Chondrocyte (in vitro differentiated cells): ENCODE measurements at places on chromosomes 5 and 9. TPM values are rescaled to one million over a fixed set of nuclear protein-coding genes. Genes with fewer than 3 reads are reported as not detected.
A peak's percentile ranks its signal among the peaks of the same experiment; 100 is the strongest.

DNA sequence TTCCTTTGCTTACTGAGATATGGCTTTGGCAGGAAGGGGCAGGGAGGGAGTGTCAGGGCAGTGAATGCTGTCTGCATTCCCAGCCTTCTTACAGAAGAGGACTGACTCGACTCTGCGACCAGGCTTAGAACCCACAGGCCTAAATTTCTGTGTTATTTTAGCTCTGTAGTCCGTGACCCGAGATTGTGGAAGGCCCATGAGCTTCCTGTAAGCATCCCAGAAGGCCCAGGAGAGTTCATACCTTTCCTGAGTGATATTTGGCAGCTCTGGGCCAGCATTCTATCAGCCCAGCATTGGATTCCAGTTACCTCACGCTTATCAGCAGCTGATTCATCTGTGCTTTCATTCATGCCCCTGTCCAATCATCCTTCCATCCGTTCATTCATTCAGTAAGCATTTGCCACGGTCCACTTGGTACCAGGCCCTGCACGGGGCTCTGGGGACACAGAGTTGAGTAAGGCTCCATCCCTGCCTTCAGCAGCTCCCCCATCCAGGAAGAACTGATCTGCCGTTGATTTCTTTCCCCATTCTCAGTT is 28.2 kb upstream of the RPL26L1 start:
- DNase-seq, result no peak

DNA sequence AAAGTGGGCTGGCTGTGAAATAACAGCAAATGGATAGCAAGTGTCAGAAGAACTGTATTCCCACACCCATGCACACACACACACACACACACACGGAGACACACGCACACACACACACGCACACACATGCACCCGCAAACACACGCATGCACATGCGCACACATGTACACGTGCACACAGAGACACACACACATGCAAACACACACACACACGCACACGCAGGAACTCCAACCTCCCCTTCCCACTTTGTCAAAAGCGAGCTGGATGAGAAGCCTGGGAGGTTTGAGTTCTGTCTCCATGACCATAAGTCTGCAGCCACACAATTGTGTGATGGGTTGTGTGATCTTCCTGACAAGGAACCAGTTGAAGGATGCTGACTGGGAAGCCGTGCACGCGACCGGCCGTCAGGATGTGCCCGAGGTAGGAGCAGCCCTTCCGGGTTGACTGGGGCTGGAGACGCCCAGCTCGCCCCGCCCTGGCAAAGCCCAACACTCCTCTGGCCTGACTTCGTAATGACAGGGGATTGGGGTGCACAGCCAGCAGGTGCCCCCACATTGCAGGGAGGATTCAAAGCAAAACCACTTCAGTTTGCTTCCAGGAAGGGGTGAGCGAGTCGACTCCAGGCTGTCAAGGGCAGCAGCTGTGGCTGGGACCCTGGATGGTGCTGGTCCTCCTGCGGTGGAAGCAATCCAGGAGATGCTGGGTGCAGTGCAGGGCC is 29.3 kb upstream of the NKD2 start:
- DNase-seq, result no peak

DNA sequence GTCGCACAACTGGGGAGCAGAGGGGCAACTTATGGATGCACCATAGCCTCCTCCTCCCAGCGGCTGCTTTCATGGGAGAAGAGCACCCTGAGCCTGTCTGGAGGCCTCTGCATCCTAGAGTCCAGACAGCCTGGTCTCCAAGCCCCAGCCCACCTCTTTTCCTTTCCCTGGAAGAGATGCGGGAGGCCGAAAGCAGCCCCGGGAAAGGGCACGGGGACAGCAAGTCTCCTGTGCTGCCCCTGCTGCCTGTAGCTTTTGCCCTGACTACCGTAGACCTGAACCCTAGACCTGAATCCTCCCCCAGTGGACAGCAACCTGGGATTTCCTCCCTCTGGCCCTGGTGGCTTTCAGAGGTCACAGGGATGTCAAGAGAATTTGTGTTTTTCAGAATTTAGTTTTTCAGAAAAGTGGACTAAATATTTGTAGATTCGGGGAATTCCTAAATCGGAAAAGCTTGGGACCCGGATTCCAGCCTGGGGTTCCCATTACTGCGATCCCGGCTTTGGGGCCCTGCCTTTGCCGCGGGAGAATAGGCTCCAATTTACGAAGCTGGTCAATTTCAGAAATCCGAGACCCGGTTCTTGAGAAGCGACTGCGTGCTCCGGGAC is 4.3 kb upstream of the PITX1 start:
- peak; percentile 66 for DNase-seq

DNA sequence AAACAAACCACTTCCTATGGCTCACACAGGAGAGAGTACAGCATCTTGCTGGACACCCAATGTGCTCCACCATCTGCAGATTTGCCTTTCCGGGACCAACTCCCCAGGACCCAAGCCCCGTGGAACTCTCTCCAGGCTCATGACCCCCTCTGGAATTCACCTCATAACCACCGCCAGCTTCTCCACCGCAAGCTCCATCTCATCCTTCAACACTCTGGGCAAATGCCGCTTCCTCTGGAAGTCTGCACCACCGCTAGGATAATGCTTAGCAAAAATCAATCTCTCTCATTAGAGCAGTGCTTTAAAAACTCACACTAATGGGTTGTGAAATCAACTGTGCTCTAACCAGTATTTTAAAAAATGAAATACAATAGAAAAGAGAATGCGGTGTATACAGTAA is 150.0 kb downstream of the COL23A1 start:
- DNase-seq, result no peak

GRCh38 chr5:78339617-78340436 is 20.6 kb upstream of the SCAMP1 start:
- no peak for DNase-seq

- DNase-seq, result no peak
Measured at GRCh38 chr5:37071901-37072581, 177.1 kb downstream of the CPLANE1 start.

GRCh38 chr5:38780945-38781344 is 64.9 kb upstream of the OSMR start:
- DNase-seq, result no peak

- DNase-seq, result no peak
Measured at GRCh38 chr5:147573211-147573610, 63.3 kb upstream of the DPYSL3 start.

DNA sequence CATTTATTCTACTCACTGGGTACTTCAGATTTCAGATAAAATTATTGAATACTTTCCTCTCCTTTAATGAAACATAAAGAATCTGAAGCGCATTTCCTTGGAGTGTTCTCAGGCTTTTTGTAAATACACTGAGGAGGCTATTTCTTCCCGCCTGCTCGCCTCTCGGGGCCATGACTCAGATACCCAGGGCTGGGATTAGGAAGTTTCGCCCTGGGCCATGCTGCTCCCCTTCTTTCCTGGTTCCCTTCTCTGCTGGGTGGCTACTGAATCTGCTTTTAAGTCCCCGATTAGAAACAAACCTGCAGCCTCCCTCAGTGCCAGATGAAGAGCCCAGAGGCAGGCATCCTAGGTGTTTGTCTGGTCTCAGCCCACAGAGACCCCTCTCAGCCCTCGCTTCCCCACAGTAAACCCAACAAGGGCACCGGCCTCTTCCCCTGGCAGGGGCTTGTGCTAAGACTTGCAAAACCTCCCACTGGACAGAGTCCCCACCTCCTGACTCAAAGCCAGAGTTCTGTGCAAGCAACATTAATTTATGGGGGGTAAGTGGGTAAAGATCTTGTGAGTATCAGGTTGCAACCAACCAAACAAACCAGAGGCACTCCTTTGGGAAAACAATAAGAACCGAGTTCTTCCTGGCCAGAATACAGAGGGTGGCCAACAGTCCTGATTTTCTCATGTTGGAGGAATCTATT is 30.7 kb upstream of the IRX1 start:
- DNase-seq, result no peak

- DNase-seq, result no peak
Measured at GRCh38 chr5:97726106-97726505, 543.1 kb upstream of the RIOK2 start.

GRCh38 chr9:79131246-79131774 is 440.5 kb upstream of the TLE4 start:
- DNase-seq, result no peak

GRCh38 chr5:104739503-104739902 is 1176.9 kb upstream of the NUDT12 start:
- DNase-seq, result no peak

DNA sequence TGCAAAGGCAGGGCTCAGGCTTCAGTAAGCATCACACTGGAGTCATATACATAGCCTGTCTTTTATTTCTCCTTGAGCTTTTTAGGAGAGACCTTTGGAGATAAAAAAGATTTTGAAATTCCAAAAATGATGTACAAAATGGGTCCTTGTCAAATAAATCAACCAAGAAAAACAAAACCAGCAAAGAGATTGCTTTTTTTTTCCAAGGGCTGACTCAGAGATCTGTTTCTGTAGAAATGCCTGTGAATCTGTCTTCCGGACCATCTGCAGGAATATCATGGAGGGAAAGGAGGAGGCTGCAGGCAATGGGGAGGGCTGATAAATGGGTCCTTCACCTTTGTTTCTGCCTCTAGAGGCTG is 77.4 kb downstream of the SLIT3 start:
- DNase-seq, result no peak

DNA sequence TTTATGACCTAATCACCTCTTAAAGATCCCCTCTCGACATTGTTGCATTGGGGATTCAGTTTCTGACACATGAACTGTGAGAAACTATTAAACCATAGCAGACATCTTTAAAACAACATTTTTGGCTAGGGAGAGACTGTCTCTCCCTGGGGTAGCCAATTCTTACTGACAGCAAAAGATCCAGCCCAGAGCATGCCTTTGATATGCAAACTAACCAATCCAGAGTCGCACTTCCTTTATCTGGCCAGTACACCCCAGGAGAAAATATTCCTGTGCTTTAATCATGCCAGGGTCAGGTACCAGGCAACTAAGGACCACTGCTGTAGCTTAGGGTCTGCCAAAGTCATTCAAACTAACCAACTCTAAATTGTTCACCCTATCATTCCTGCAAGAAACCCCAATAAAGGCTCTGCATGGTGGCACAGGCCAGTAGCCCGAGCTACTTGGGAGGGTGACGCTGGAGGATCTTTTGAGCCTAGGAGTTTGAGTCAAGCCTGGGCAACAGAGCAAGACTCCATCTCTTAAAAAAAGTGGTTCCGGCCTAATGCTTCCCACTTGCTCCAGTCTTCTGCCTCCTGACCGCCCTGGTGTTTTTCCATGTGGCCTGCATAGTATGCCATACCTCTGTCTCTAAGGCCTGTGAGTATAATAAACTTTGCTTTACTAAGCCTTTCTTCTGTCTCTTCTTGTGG is 62.3 kb upstream of the DAPK1 start:
- no peak for DNase-seq

GRCh38 chr9:90307167-90307833 is 335.3 kb downstream of the DIRAS2 start:
- DNase-seq, result no peak

DNA sequence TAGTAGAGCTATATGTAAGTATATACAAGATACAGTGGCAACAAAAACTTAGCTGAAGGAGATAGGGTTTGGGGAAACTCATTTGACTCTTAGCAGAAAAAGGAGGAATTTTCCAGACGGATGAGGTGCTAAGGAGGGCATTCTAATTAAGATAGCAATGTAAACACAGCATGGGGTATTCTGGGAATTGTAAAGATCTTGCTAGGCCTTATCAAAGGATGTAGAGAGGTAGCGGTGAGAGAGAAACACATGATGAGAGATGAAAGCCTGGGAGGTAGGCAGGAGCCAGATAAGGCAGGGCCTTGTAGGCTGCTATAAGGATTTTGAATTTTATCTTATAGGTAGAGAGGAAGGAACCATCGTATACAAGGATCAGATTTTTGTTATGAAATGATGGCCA is 106.6 kb upstream of the KCNN2 start:
- DNase-seq, result no peak

- DNase-seq, result no peak
Measured at GRCh38 chr9:82923092-82923911, 139.6 kb downstream of the RASEF start.

- DNase-seq, result no peak
Measured at GRCh38 chr5:14212838-14213237, 69.7 kb downstream of the TRIO start.

DNA sequence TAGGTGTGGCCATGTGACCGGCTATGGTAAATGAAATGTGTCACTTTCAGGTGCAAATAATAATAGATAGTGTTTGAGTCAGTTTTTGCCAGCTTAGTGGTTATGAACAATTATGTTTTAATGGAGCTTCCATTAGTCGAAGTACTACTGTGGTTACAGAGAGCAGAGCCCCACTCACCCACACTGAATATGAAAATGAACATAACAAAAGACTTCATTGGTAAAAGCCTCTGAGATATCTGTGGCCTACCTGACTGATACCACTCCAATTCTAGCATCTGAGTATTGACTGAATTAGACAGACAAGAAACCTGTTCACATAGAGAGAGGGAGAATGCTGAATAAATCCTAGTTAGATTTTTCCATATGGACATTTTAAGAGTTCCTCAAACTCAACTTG is 405.6 kb downstream of the BRINP1 start:
- no peak for DNase-seq

GRCh38 chr5:72790186-72790585 is 26.3 kb upstream of the TNPO1 start:
- no peak for DNase-seq

- DNase-seq, result no peak
Measured at GRCh38 chr5:53603009-53603687, 42.7 kb downstream of the NDUFS4 start.

DNA sequence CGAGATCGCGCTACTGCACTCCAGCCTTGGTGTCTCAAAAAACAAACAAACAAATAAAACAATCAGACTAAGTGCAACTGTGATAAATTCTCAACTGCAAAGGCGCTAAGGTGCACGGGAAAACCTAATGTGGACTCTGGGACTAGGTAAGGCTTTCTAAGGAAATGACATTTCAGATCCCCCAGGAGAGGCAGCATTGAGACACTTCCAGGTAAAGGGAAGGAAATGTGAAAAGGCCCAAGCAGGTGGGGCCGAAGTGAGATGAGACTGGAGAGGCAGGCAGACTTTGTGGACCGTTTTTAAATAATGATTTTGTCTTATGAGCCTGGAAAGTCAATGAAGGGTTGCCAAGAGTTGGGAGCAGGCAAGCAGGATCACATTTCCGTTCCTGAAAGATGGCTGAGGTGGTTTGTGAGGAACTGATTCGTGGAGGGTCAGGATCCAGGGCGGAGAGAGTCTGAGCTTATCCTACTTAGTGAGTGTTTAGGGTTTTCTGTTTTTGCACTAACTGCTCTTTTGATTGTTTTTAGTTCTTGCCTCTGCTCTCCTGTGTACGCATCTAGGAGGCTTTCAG is 2.0 kb upstream of the APBA1 start:
- DNase-seq, result no peak

DNA sequence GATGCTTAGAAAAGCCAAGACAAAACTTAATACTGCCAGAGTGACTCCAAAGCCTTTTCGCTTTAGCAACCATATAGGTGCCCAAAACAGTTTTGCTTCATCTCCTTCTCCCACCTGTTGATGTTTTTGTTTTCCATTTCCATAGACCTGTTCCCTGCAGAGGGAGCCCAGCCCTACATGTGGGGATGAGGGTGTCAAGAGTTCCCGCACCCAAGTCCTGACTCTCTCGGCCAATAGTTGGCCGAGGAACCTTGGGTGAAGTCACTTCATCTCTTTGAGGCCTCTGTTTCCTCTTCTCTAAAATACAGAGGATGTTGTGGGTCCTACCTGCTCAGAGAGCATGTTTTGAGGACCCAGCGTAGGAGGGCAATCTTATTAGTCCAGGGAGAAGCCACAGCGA is 38.5 kb upstream of the LCP2 start:
- DNase-seq, result no peak

The NTRK2 gene
- total RNA-seq, result 37.6 to 77.6 TPM (median 40.0 TPM) in 3 replicates

The PIGO gene
- total RNA-seq, result 25.7 to 35.3 TPM (median 26.2 TPM) in 3 replicates

The FOXD1 gene
- 28.1 to 78.9 TPM (median 28.6 TPM) in 3 replicates for total RNA-seq

The HSPB3 gene
- 0.37 to 4.8 TPM (median 0.46 TPM) in 3 replicates for total RNA-seq

The SLC22A4 gene
- total RNA-seq, result 4.2 to 5.4 TPM (median 4.8 TPM) in 3 replicates

The CFAP157 gene
- 0.27 TPM in 1 of 3 replicates, not detected in the others for total RNA-seq

The CARTPT gene
- total RNA-seq, result not detected in 3 replicates

The BNC2 gene
- 17.8 to 45.0 TPM (median 21.3 TPM) in 3 replicates for total RNA-seq

The PLCXD3 gene
- total RNA-seq, result not detected in 3 replicates

The C9orf43 gene
- 0.19 to 0.37 TPM in 2 of 3 replicates, not detected in the other for total RNA-seq
